ENCODE measurements at places on chromosomes 12 and 14. TPM values are rescaled to one million over a fixed set of nuclear protein-coding genes. Genes with fewer than 3 reads are reported as not detected.

Gene DTX3
- total RNA-seq: 15.7 TPM

Gene SDR9C7
- total RNA-seq: not detected

Gene LRRIQ1
- total RNA-seq: not detected

Gene UNC79
- not detected for total RNA-seq

Gene PRR4
- 10.2 TPM for total RNA-seq

Gene PTPN11
- 44.0 TPM for total RNA-seq

Gene GALNT4
- 29.5 TPM for total RNA-seq

Gene MMP17
- not detected for total RNA-seq

Gene DLGAP5
- total RNA-seq: 6.3 TPM

Gene MGST1
- total RNA-seq: 66.9 TPM

Gene HOXC4
- total RNA-seq: 1.1 TPM

All from Peyer's patch (tissue), 4 donors.